ENCODE measurements at places on chromosomes 4 and X.

- DNase-seq: no peak
Measured at GRCh38 chr4:142396279-142396678, 449.8 kb downstream of the INPP4B start.

- no peak for DNase-seq
Measured at GRCh38 chr4:123651066-123651465, 254.5 kb downstream of the SPRY1 start.

GRCh38 chr4:18397681-18398390 is 376.3 kb upstream of the LCORL start:
- no peak for DNase-seq

DNA sequence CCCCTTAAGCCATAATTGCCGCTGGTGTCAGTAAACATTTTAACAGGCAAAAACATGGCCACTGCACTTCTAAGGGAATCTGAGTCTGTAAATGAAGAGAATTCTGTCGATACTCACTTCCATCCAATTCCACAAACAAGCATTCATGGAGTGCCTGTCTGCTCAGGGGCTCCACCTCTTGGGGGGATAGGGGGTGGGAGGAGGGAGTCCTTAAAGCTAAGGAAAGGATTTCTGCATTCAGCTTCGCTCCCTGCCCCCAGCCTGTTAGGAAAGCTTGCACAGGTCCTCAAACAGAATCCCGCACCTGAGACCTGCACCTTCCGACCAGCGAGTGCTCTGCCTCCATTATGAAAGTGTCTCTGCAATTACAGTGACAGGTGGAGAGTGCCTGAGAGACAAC is 130.2 kb upstream of the KIT start:
- no peak for DNase-seq

DNA sequence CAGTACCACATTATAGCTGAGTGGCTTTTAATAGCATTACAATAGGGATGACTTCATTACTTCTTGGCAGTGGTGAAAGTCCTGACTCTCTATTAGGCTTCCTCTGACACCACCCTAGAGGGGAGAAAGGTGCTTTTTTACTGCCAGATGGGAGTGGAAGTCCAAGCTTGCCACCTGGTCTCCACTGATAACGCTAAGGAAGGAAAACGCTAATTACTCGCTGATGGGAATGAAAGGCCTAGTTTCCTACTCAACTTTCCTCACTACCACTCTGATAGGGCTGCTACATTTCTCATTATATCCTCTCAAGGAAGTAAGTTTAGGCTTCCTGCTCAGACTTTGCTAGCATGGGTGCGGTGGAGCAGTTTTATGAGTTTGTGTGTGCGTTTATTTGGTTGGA is 62.3 kb upstream of the PAGE3 start:
- no peak for DNase-seq

- DNase-seq: no peak
Measured at GRCh38 chrX:140672840-140673731, 36.5 kb upstream of the LINC00632 start.

DNA sequence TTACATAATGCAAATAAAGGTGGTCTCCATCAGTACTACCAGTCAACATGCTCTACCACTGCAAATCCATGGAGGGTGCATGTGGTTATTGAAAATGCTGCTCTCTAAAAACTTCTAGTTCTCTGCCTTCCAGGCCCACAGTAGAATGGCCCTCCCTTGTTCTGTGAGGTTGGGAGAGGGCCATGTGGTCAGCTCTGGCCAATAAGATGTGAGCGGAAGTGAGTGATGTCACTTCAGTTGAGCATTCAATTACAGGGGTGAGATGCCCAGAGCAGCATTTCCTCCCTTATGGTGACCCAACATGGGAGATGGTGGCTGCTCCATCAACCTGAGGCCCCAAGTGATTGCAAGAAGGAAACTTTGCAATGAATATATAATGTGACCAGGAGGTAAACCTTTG is 148.8 kb downstream of the CPEB2 start:
- DNase-seq: no peak

Data from thymus (tissue), 14 donors.